GM12892 (cell line): ENCODE measurements at places on chromosomes 12 and 14.

DNA sequence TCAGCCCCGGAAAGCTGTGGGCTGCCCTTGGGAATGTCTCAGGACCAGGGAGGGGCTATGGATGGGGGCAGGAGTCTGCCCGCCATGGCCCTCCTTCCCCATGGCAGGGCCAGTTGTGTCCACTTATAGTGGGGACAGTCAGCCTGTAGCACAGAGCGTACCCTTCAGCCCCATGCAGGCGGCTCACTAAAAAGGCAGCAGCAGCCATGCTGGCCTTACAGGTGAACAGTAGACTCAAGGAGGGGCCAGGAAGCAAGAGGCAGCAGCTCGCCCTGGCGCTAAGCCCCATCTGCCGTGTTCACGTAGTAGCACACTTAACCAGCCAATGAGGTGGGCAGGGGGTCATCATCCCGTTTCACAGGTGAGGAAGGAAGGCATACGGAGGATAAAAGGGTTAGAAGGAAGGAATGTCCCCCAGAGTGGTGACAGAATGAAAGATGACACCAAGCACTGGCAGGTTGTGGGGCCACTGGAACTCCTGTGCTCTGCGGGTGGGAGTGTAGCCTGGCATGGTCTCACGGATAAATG, 52.7 kb downstream of the FAM222A start:
- no peak for DNase-seq

- no peak for DNase-seq
Measured at GRCh38 chr12:13066459-13066858, 22.3 kb downstream of the FAM234B start.

DNA sequence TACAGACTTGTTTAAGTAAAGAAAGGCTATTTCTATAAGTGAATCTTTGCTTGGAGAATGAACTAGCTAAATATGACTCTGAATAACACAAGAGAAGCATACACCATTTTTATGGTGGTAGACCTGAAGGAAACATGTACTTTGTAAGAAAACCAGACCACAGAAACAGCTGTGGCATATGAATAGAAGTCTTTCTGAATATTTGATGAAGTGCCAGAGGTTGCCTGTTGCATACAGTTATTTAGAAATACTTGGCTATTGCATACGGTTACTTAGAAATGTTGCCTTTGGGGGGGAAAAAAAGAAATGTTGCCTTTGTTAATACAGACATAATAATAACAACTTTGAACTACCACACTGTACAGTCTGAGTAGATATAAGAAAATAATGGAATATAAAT, 16.8 kb upstream of the LEMD3 start:
- DNase-seq, result no peak

- no peak for DNase-seq
Measured at GRCh38 chr12:98645572-98646067, 530 bp downstream of the APAF1 start.

GRCh38 chr14:24840204-24840893, 206.4 kb upstream of the GZMB start:
- no peak for DNase-seq

DNA sequence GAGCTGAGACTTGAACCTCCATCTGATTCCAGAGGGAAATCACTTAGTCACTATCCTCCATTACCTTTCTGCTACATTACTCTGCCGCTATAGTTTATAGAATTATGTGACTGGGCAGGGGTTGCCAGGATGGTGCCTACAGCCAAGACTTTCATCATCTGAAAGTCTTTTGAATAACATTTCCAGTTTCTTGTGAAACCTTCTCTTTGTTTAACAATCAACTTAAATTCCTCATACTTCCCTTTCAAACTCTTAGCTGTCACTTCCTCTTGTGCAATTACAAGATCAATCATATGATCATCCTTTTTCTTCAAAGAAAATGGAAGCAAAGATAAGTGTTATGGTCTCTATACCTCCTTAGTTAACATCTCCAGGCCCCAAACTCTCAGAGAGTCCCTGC, 25.4 kb upstream of the PELI2 start:
- DNase-seq, result no peak

- no peak for DNase-seq
Measured at GRCh38 chr14:50270932-50271331, 39.6 kb upstream of the SOS2 start.
